Upper lobe of right lung (tissue), 1 donor: ENCODE measurements at places on chromosomes 5 and 9.

DNA sequence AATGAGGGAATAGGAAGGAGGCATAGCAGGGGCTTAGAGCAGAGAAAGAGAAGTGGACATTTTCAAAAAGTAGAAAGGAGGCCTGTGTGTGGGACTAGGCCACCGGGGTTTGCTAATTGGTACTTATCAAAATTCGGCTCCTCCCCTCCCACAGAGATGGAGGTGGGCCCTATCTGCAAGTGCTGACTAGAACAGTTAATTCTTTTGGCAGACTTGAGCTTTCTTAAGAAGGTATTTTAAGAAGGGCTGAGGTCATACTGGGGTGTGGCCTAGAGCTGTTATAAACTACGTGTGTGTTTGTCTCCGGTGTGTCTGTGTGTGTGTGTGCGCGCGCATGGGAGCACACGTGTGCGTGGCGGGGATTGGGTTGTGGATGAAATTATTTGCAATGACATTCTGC, 1086.5 kb downstream of the EFNA5 start:
- no peak for DNase-seq

DNA sequence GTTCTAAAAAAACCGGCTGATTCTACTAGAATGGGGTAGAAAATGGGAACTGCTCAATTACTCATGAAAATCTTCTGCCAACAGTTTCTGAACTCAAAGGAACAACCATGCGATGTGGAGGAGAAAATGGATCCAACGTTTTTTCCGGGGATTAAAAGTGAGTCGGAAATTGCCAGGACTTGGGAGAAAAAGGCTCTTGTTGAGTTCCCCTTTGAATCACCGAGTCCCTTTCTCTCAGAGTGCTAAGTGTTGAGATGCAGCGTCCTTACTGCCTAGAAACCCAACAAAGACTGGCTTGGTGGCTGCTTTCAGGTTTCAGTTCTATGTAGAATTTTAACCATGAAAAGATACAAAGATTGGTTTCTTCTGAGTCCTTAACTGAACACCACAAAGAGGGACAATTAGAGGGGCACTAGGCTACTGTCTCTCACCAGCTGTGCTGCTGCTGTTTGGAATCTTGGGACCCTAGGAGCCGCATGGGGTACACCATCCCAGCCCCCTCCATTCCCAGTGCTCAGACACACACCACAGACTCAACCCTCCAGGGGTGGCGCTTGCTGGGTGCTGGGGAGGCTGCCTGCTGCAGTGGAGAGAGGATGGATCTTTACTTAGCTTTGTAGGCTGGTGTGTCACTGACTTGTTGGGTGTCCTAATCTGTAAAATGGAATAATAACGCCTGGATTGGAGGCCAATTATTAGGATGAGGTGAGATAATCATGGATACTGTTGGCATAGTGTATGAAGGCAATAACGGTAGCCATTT, 21.5 kb upstream of the NEUROG1 start:
- DNase-seq = no peak

DNA sequence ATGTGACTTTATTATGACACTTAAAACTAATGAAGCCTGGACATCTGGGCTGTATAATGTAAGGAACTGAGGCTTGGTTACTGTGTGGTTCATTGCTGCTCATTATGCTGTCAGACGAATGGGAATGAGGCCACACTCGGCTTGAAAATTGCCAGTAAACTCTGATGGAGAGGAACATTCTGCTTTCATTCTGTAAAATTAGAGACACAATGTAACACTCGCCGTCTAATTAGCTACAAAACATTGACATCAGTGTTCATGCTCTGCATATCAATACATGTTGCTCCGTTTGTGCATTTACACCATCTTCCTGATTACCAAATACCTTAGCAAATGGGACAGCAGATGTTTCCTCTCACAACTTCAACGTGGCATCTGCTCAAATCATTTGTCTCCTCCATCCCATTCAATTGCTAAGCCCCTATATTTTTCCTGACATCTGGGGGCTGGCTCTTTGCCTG, 133.0 kb downstream of the SLC28A3 start:
- DNase-seq = no peak

GRCh38 chr9:125651576-125652232, 55.3 kb downstream of the MAPKAP1 start:
- DNase-seq = no peak

DNA sequence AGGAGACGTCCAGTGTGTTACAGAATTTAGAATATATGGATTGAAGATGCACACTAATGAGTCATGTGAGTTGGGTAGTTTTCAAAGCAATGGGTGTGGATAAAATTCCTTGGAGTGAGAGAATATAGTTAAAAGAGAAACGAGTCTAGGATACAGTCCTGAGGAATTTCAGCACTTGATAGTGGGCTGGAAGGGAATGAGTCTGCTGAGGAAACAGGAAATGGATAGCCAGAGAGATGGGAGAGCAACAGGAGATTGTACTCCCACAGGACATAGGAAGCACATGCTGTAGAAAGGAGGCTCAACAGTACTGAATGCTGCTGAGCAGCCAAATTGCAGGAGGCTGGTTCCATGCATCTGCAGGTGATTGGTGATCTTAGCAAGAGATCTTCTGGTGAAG, 68.1 kb downstream of the FBN2 start:
- no peak for DNase-seq

- no peak for DNase-seq
Observed at GRCh38 chr9:18366184-18366583, 107.8 kb upstream of the ADAMTSL1 start.

- DNase-seq = no peak
Observed at GRCh38 chr5:172877466-172878260, 43.6 kb downstream of the ERGIC1 start.

GRCh38 chr5:62149879-62150278, 156.1 kb upstream of the KIF2A start:
- DNase-seq = no peak

GRCh38 chr5:6742081-6742758, 29.0 kb downstream of the TENT4A start:
- peak; percentile 33 for DNase-seq

DNA sequence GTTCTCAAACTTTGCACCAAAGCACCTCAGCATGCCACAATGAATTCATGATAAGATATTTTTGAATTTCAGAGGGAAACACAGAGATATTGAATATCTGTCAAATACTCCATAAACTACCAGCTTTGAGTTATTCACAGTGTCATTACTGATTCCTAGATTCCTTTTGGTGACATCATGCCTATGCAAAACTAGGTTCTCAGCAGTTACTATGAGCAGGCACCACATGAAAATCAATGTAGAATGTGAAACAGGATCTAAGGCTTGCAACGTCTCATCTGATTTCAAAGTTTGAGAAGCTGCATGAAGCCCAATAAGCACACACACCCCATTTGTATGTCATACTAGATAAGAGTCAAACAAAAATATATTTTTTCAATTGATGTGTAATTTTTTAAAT, 426.5 kb downstream of the NR2F1-AS1 start:
- DNase-seq = no peak

- no peak for DNase-seq
Observed at GRCh38 chr9:107742531-107743309, 253.2 kb upstream of the KLF4 start.

DNA sequence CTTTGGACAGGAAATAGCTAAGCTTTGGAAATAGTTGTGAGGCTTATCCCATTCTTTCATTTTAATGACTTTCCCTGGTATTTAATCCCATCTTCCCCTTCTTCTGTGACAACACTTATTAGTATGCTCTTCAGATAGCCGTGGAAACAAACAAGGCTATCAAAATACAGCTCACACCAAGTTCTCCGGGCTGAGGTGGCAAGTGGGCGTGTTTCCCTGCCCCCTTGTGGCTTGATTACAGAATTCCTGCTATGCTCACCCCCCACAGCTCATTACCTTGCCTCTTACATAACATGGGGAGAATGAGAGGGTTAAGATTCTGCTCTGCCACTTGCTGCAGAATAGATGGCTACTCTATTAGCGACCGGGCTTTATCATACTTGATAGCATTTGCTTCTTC, 437.1 kb upstream of the TLE4 start:
- no peak for DNase-seq

GRCh38 chr5:74433896-74434829, 206.4 kb downstream of the ENC1 start:
- no peak for DNase-seq

DNA sequence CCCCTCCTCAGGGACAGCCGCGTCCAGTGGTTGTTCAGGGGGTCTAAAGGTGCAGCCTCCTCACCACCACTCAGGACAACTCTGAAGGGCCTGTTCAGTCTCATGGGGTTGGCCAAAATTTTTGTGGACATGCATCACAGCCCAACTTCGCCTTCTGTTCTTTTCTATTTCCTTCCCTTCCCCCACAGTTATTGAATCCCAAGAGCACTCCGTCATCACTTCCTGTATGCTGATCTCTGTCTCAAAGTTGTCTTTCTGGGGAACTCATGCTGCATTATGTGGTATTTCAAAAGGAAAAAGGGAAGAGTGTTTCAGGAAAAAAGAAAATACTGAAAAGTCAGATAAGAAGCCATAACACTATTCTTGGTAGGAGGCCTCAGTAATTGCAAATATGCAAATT, 355.4 kb downstream of the CAAP1 start:
- DNase-seq = no peak

- no peak for DNase-seq
Observed at GRCh38 chr9:617445-618085, 223.9 kb upstream of the DMRT1 start.

DNA sequence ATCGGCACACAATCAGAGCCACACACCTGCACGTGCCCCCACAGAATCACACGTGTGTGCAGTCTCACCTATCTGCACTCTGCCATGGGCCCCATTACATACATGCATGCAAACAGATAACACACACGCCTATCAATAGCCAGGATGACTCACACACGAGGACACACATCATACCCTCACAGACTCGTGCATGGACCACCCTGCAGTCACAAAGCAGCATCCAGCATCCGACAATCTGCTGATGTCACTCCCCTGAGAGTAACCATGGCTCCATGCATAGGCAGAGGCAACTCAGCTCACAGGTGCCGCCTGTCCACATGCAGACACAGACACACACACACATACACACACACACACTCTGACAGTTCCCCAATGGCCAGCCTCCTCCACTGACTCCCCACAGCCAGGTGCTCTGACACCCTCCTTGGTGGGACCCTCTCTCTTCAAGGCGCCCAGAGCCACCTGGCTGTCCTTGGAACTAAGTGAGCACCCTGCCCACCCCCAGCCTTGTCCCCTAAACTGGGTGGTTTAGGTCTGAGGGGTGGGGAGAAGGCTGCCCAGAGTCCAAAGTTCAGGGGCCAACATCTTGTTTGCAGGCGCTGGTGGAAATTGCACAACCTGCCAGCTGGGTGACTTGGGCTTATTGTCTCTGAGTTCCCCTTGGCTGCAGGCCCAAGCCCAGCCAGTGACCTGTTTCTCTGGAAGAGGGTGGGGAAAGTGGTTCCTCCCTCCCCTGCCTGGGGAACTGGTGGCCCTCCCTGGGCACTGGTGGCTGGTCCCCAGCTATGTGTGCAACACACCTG, 34.6 kb upstream of the NEK6 start:
- peak; percentile 89 for DNase-seq

DNA sequence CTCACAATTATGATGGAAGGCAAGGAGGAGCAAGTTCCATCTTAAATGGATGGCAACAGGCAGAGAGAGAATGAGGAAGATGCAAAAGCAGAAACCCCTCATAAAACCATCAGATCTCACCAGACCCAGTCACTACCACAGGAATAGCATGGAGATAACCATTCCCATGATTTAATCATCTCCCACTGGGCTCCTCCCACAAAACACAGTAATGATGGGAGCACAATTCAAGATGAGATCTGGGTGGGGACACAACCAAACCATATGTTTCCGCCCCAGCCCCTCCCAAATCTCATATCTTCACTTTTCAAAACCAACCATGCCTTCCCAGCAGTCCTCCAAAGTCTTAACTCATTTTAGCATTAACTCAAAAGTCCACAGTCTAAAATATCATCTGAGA, 304.0 kb downstream of the TUSC1 start:
- DNase-seq = no peak

DNA sequence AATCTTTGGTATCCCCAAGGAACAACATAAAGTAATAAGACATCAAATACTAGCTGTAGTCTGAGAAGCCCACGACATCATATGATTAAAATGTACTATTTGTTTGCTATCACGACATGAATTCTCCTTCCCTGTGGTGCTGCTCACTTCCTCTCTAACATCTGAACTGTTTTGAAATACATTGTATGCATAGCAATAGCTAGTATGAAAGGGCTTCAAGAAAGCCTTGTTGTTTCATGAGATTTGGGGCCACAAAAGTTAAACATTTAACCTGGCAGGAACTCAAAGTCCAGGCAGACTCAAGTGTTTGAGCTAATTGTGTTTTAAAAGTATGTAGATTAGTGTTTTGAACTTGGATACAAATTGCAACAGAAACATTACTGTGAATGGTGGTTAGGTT, 237.4 kb upstream of the PTGER4 start:
- DNase-seq = no peak

DNA sequence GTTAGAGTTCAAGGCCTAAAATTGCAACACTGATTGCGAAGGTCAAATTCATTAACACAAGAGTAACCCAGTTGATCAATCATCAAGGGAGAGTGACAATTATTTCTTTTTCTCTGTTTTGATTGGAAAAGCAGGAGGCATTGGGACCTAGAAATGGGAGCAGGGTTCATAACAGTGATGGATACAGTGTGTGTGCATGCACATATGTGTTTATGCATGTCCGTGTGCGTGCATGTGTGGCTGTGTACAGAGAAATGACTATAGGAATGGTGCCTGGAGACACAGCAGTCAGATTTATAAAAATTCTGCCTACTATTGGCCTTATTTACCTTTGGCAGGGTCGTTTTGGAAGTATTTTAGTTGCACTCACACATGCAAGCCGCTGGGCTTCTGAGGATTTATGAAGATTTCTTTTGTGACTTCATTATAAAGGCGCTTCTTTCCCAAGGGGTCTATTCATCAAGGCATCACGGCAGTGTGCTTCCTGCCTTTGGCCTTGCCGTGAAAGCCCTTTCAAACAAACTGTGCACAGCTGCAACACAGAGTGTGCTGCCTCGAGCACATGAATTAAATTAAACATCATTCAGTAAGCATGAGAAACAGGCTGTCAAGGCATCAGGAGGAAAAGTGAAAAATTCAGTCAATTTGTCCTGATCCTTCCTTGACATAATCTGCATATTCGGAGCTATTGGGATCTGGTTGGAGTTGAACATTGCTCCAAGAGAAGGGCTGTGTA, 122.8 kb upstream of the PUM3 start:
- no peak for DNase-seq
